Brain (organoid and tissue), 16 donors: ENCODE measurements at places on chromosomes 1 and 21.

DNA sequence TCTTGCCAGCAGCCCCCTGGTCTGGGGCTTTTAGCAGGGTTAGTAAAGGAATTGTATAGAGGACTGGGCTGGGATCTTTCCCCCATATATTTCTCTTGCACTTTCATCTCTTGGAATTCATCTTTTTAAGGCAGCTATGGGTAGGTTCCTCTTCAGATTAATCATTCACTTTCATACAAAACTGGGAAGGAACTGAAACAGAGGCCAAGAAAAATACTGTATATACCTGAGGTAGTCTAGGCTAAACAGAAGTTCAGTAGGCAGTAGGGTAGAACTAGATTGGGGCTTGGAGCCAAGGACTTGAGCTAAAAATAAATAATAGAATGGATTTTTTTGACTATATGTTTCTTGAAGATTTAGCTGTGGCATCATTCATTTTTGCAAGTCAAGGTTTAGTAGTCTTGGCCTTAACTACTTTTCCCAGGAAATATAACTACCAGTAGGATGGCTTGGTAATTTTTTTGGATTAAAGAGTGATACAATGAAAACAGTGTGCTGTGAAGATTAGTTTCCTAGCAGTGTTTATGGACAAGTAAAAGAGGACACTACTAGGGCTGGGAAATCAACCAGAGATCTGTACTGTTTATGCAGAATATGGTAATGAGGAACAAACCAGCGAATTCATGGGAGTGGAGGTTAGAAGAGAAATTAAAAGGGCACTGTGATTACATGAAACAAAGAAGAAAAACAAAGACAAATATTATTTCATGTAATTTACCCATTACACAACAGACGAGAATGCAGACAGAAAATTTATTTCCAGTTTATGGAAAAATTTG is 50.9 kb upstream of the PTGS2 start:
- no peak for DNase-seq

- no peak for DNase-seq
Observed at GRCh38 chr1:10634075-10634427, 159.3 kb downstream of the PEX14 start.

DNA sequence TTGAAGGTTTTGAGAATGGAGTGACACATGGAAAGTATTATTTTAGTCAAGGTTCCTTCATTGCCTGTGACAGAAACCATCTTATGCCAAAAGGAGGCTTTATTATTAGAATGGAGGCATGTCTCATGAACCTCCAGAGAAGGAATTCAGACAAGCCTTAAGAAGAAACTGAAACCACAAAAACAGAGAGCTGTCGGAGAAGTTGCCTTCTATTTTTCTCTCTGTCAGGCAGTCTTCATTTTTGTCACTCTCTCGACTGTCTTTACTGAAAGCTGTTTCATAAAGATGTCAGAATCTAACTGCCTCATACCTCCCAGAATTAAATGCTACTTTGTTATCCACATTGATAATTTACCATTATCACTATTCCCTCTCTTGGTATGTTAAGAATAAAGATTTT is 434.7 kb upstream of the ADGRL4 start:
- DNase-seq = no peak

DNA sequence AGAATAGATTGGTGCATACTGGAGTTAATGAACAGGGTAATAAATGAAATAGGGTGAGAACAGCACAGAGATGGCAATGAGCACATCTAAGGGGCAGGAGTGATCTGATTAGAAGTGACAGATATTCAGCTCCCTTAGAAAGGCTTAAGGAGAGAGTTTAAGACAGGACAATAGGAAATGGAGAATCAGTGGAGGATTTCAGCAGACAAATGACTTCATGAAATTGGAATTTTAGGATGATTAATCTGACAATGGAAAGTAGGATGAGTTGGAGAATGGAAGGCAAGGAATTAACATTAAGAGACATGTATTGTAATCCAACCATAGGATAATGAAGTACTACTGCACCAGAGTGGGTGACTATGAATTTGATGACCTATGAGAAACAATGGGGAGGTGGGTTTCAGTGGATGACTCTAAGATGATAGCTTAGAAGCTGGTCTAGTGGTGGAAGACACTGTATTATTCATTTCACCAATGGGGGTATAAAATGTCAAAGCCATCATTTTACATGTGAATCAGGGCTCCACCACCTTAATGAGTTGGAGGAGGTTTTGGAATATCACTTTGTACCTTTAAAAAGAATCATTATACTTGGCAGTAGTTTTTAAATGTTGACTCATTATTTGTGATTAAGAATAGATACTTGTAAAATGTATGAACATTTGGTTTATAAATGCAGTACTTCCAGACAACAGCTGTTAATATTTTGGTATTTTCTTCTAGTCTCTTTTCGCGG is 139.1 kb downstream of the PLA2G4A start:
- no peak for DNase-seq

DNA sequence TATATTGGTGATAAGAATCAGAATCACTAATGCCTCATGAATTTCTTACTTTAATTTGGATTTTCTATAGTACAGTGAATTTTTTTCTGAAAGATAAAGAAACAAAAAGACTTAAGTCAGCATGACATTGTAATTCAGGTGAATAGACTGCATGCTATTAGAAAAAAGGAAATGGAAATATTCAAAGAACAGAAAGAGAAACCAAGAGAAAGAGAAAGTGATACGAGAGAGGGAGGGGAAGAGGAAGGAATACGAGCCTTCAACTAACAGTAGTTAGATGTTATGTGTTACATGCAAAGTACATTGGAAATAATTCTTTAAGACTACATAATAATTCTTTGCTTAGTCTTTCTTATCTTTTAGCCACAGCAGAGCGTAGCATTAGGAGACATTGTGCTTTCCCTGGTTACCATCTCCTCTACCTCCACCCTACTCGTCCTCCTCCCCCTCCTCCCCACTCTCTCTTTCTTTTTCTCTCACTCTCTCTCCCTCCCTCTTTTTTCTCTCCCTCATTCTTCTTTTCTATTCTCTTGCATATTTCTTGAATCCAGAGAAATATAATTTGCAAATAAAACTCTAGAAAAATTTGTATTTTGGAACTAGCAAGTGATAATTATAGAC is 46.4 kb upstream of the ADGRL4 start:
- DNase-seq = no peak

GRCh38 chr1:19476450-19477190 is 8.7 kb downstream of the CAPZB start:
- no peak for DNase-seq

GRCh38 chr1:17005365-17005740 is 6.4 kb downstream of the ATP13A2 start:
- DNase-seq = no peak

GRCh38 chr1:85605484-85606413 is 25.2 kb downstream of the CCN1 start:
- DNase-seq = no peak

- peak; percentile 86 for DNase-seq
Observed at GRCh38 chr1:53182111-53182593, 14.5 kb upstream of the CPT2 start.

DNA sequence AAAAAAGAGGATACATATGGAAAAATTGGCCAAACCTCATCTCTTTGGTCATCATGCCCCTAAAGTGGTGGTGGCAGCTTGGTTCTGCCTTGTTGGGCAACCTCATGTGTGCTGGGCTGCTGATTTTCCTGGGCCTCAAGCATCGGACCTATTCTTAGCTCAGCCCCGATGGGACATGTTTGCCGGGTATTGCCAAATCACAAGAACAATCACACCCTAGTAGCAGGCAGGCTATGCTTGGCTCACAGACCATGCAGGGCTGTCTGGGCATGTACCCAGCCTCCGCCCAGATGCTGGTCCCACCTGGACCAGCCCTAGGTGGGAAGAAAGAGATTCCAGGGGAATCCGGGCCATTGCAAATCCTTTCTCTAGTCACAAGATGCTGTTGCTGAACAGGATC is 189.4 kb upstream of the FGGY start:
- DNase-seq = no peak
